ENCODE measurements at places on chromosomes 7 and 10. TPM values are rescaled to one million over a fixed set of nuclear protein-coding genes. Genes with fewer than 3 reads are reported as not detected.

DDX21 gene
- total RNA-seq = 191 TPM

TMEM176A gene
- 0.15 TPM for total RNA-seq

GPR37 gene
- total RNA-seq = 0.71 TPM

SPDYE6 gene
- total RNA-seq = not detected

COL13A1 gene
- 0.43 TPM for total RNA-seq

CCDC3 gene
- 0.94 TPM for total RNA-seq

SP4 gene
- total RNA-seq = 1.2 TPM

FAM20C gene
- total RNA-seq = 37.8 TPM

DGKB gene
- not detected for total RNA-seq

ANKRD1 gene
- total RNA-seq = 4.4 TPM

CRPPA gene
- total RNA-seq = 0.79 TPM

ZNF786 gene
- 6.4 TPM for total RNA-seq

SLC26A3 gene
- total RNA-seq = not detected
